NCI-H748 treated with DMSO at 0.1 percent for 48 hours (cell line): ENCODE measurements at places on chromosomes 13 and 19.
A peak's percentile ranks its signal among the peaks of the same experiment; 100 is the strongest.

DNA sequence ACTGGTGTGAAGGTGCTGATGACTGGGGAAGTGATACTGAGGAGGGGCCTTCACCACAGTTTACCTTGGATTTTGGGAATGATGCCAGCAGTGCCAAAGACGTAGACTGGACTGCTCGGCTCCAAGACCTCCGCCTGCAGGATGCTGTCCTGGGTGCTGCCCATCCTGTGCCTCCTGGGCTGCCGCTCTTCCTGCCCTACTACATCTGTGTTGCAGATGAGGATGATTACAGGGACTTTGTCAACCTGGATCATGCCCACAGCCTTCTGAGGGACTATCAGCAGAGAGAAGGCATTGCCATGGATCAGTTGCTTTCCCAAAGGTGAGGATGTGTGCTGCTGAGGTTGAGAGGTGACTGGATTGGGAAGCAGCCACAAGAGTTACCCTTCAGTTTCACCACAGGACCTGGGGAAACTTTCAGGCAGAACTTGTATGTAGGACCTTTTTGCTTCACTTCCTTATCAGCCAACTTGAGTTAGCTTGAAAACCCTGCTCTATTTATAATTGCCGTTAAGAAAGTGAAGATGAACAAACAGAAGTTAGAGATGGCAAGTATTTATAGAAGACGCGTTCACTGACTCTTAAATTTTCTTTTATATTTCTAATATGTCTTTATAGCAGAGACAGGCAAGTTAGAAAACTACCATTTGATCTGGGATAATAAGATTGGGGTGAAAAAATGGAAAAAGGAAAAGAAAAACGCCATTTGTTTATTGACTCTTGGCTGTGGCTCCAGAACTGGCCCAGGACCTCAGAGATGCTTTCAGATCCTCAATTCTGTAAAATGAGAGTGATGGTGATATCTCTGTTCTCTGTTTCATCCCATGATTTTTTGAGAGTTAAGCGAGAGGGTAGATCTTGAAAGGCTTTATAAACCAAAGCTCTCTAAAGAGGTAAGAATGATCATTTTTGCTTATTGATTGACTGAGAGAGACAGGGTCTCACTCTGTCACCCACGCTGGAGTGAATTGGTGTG is 5.3 kb downstream of the PDCD2L start:
- DNase-seq: no peak

- no peak for DNase-seq
Observed at GRCh38 chr13:28012896-28013295, 24.4 kb upstream of the URAD start.

GRCh38 chr13:49220036-49220855 is at the start of gene MLNR:
Gene MLNR (plus strand): TSS chr13:49220338. CDS start chr13:49220338, 0 bp downstream.
- peak; percentile 5 for DNase-seq

DNA sequence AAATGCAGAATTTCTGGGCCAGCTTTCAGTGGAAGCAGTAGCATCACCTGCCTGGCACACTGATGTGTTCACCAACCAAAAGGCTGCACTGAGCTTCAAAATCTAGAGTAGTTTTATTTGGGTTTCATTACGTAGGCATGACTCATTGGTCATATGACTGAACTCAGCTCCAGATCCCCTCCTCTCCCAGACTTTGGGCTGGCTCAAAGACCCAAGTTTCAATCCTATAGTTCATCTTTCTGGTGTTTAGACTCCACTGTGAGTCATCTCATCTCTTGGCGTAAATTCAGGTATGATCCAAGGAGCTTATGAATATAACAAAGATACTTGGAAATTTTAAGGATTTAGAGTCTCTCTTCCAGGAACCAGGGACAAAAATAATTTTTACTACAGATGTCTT is 17.7 kb downstream of the ZMYM5 start:
- no peak for DNase-seq

GRCh38 chr19:34246340-34246739 is 8.0 kb upstream of the GARRE1 start:
- DNase-seq: no peak

- DNase-seq: no peak
Observed at GRCh38 chr13:113465300-113465699, 12.0 kb upstream of the ADPRHL1 start.

DNA sequence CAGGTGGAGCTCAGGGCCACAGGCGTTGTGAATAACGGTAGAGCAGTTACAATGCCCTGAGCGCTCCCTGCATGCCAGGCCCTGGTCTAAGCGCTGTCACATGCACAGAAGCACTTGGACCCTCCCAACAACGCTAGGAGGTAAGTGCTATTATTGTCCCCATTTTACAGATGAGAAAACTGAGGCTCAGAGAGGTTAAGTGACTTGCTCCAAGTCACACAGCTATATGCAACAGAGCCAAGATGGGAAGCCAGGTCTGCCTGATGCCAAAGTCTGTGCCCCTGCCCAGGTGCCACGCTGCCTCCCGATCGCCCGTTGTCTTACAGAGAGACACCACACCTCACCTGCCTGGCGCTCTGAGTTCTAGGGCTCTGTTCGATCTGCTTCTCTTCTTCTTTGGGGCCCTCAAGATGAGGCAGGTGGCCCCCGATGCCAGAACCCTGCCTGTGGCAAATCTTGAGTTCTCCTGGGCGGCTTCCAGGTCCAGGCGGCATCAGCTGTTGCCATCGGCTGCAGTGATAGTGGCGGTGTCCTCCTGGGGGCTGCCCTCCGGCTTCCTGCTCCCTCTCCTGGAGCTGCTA is 20.0 kb downstream of the YIPF2 start:
- DNase-seq: no peak

DNA sequence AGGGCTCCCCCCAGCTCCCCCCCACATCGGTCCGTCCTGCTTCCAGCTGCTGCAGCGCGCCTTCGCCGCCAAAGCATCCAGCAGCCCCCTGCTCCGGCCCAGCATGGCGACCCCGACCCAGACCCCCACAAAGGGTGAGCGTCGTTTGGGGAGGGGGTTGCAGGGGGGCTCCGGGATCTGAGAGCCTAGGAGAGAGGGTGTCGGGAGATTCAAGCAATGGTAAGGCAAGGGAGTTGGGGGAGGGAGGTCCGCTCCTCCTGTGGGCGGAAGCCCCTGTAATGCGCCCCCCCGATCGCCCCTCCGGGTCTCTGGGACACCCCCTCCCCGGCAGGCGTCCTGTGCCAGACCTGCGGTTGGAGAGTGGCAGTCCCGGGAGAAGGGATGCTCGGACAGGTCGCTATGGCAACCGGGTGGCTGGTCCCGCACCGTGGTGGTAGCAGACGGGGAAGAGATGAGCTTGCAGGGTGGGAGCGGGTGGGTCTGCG is at the start of gene FXYD7:
FXYD7 (plus strand) TSS at position 25 of the 485 bp plus-strand sequence; CDS start at position 104, 79 bp downstream.
- peak; percentile 17 for DNase-seq

GRCh38 chr13:25380082-25380481 is 8.3 kb downstream of the ATP8A2 start:
- no peak for DNase-seq

- no peak for DNase-seq
Observed at GRCh38 chr19:37361994-37362393, 8.9 kb upstream of the ZNF527 start.

- DNase-seq: peak; percentile 78
Observed at GRCh38 chr13:31742097-31742734, 2.9 kb downstream of the RXFP2 start.

DNA sequence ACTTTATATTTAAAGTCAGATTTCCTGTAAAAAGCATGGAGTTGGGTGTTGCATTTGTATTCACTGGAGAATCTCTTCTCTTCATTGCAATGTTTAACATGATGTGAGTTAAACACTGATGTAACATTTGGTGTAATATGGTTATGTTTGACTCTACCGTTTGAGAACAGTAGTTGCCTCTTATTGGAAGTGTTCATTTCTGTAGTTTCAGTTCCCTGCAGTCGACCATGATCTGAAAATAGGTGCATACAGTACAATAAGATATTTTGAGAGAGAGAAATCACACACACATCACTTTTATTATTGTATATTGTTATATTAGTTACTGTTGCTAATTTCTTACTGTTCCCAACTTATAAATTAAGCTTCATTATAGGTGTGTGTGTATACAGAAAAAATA is 105.2 kb upstream of the SPACA7 start:
- DNase-seq: no peak

GRCh38 chr13:41459432-41460073 is 2.2 kb downstream of the RGCC start:
- no peak for DNase-seq

- peak; percentile 82 for DNase-seq
Observed at GRCh38 chr19:55460670-55461258, 678 bp downstream of the ISOC2 start.

GRCh38 chr19:1747285-1748114 is 5.8 kb upstream of the ONECUT3 start:
- no peak for DNase-seq

GRCh38 chr19:38304866-38305429 is 897 bp downstream of the C19orf33 start:
- DNase-seq: peak; percentile 95

- DNase-seq: peak; percentile 87
Observed at GRCh38 chr13:44197791-44198770, 175.5 kb upstream of the SERP2 start.

DNA sequence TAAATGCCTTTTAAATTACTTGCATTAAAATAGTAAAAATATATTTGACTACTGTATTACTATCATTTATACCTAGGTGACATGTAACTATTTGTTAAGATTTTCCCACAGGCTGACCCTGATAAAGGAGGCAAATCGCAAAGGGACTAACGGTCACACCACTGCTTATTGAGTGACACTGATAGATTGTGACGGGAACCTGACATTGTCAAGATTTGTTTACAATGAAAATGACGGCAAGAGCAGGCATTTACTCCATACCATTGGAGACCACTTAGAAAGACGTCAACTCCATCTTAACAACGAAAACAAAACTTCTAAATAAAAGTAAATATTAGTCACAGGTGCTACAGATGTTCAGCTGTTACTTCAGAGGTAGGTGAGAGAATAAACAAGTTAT is 289.0 kb downstream of the DACH1 start:
- DNase-seq: no peak

- DNase-seq: peak; percentile 92
Observed at GRCh38 chr19:53879140-53880081, 2.6 kb upstream of the PRKCG start.

DNA sequence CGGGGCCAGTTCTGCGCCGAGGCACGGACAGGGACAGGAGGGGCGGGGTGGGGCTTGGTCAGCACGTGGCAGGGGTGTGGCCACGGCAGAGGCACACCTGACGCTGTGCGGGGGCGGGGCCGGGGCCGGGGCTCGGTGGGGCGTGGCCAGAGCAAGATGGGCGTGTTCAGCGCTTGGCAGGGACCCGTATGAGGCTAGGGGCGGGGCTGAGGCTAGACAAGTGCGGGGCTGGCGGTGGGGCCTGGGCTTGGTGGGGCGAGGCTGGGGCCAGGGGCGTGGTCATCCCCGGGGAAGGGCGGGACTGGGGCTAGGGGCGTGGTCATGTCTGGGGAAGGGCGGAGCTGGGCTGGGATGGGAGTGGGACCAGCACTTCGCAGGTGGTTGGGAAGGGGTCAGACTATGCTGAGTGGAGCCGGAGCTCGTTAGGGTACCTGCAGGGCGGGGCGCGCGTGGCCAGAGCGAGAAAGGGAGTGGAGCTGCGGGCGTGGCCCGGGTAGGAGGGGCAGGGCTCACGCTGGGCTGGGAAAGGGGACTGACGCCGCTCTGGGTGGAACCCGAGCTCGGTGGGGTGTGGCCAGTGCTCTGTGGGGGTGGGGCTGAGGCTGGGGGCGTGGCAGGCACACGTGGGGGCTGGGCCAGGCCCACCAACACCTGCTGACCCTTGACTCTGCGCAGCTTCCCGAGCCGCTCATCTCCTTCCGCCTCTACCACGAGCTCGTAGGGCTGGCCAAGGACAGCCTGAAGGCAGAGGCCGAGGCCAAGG is 12.8 kb downstream of the POLR2E start:
- DNase-seq: peak; percentile 90

DNA sequence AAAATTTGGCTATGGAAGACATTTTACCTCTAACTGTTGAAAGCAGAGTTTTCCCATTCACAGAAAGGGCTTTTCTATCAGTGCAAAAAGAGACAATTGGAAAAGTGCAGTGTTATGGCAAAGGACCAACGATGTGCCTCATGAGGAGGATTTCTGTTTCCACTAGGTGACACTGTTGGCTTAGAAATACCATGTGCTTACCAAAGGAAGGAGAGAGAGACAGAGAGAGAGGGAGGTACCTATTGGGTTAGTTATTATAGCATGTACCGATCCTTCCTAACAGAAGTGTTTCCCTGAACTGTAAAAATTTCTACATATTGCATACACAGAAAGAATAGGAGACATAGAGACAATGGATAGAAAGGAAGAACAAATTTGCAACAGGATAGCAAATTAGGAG is 23.9 kb upstream of the PSG4 start:
- no peak for DNase-seq

DNA sequence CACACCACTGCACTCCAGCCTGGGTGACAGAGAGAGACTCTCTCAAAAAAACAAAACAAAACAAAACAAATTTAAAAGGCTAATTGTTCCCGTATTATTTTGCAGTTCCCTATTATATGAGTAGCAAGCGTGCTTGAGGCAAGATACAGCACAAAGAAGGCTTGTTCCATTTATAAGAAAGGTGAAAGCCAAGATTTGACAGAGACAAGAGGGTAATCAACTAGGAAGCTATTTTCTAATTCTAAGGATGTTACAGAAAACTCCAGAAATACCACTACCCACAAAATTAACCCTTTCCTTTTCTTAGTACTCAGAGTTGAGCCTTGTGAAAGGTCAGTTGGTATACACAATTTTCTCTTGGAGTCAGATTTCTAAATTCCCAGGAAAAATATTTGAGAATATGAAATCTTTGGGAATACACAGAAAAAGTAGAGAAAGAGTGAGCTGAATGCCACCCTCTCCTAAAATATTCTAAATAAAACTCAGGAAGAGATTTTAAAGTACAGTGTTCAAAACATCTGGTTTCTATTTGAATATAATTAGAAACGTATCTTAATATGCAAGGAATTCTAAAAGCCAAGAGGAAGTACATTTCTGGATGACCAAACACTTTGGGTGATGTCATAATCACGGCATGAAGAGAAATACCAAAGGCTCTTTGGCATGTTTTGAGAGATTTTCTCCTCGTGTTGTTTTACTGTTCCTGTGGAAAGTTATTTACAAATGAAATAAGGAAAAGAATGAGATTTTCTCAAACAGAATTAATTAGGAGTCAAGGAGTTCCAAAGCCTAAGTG is 63.0 kb upstream of the FLT1 start:
- no peak for DNase-seq

- DNase-seq: no peak
Observed at GRCh38 chr19:1065606-1066109, 1.3 kb upstream of the ARHGAP45 start.

DNA sequence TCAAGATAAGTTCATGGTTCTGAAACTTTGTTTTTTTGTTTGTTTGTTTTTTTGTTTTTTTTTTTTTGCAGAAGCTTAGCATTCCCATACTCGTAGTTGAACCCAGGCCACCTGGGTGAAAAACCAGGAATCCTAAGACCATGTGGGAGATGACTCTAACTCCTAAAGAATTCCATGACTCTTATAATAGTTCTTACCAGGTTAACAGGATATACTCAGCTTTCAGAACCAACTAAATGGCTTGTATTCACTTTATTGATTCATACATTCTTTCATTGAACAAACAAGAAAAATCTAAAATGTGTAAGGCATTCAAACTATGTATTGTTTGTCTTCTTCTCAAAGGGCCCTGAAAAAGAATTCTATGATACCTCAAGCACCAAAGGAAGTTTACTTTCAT is 40.5 kb upstream of the KLF5 start:
- DNase-seq: no peak
